ENCODE measurements at places on chromosomes 5 and 9. TPM values are rescaled to one million over a fixed set of nuclear protein-coding genes. Genes with fewer than 3 reads are reported as not detected.

Gene TPPP
- total RNA-seq, result 7.1 TPM

Gene DIPK1B
- 9.6 TPM for total RNA-seq

Gene ZNF608
- 27.7 TPM for total RNA-seq

Gene ROPN1L
- total RNA-seq, result not detected
